ENCODE measurements at places on chromosomes 5 and 9. TPM values are rescaled to one million over a fixed set of nuclear protein-coding genes. Genes with fewer than 3 reads are reported as not detected.

RPP25L gene
- 14.8 TPM for total RNA-seq

CXCL14 gene
- total RNA-seq: not detected

TXNDC8 gene
- total RNA-seq: not detected

PDGFRB gene
- total RNA-seq: 9.5 TPM

IFNK gene
- total RNA-seq: not detected

LCP2 gene
- total RNA-seq: 0.22 TPM
